ENCODE measurements at places on chromosomes 5 and 9.

DNA sequence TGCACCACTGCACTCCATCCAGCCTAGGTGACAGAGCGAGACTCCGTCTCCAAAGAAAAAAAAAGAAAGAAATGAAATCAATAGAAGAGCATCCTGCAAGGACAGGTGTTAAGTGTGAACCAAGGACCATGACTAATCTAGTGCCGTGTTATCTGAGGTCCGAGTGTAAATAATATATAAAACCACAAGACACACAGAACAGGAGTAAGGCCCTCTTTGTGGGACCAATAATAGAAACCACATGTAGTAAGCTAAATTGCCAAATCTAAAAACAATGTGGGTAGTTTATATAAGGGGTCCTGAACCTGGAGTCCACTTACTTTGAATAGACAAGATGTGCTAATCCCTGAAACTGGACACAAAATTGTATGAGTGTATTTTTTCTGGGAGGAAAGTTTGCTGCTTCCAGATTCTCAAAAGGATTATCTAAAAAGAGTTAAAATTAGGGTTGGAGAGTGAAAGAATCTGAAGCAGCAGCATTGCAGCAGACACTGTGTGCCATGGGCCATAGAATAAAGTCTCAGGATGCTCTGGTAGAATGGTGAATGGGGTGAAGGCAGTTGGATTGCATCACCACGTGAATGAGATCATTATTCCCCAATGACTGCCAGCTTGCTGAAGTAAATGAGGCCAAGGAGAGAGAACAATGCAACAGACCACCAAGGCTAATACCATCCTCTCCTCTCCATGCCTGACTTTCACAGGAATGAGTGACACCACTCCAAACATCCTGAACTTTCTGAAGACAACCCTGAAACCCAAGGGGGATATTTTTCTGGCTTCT lies 222.7 kb downstream of the DCP2 start:
- no peak for DNase-seq

DNA sequence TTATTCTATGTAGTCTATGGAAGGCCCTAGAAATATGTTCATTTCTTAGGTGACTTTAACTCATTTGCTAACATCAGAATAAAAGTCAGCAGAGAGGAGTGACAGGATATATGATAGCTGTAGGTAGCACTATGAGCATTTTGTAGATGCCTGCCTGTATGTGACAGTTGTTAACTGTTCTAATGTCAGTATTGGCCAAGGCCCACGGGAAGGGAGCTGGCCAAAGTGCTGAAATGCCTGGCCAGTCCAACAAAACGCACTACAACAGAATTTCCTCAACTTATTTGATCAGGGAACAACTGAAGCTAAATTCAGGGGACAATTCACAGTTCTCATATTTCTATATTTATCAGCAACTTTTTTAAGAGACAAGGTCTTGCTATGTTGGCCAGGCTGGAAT lies 20.8 kb downstream of the SV2C start:
- no peak for DNase-seq

GRCh38 chr5:74386571-74387334 lies 253.8 kb downstream of the ENC1 start:
- DNase-seq, result no peak

DNA sequence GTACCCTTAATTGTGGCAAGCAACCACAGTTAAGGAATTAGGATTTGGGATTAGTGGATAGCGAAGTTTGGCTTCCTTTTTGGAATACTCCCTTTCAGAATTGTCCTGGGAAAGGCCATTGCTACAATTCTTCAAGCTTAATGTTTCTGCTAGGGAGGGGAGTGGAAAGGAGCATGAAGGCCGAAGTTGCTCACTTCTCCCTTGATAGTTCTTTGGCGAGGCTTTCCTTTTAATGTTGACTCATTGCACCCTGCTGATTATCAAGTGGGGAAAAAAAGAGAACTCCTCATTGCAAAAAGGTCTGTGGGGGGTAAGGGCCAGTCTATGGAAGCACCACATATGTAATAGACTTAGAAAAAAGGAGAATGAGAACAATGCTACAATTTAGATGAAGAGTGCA lies 30.7 kb downstream of the GRIN3A start:
- no peak for DNase-seq

DNA sequence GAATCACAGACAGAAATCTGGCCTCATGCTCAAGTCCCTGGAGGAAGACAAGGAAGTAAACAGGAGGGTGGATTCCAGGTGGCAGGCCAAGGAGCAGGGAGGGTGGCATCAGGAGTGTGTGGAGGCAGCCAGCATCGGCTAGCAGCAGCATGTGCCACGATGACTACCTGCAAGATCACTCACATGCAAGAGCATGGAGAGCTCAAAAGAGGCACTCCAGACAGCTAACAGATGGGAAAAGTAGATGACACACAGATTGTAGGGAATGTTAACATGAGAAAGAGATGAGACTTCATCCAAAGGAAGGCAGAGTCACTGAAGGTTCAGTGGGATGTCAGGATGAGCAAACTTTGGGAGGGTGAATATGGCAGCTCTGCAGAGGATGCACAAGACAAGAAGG lies 104.3 kb downstream of the SEMA5A start:
- DNase-seq, result no peak

GRCh38 chr5:9265441-9266287 lies 280.2 kb downstream of the SEMA5A start:
- no peak for DNase-seq

- DNase-seq, result no peak
Observed at GRCh38 chr5:43691893-43692292, 88.9 kb downstream of the NNT start.

DNA sequence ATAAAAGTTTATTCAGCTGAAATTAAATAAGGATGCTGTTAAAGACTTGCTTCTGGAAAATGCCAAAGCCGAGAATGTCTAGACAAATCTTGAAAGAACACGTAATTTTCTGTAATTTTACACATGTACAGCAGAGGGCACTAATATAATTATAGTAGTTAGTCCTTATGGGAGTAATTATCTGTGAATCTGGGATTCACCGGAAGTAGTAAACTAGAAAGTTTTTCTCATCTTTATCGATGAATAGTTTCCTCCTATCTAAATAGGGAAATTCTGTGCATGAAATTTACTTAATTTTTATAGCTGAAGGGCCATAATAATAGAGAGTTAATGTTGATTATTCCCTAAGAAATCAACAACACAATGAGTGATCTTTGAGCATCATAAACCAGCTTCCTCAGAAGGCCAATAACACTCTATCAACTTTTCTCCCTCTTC lies 18.4 kb upstream of the CNTLN start:
- DNase-seq, result no peak

All from activated T-helper 1 cell treated with Interleukin-2 at 50 U/mL for 16 hours (primary cell).